ENCODE measurements at places on chromosomes 2 and 18. TPM values are rescaled to one million over a fixed set of nuclear protein-coding genes. Genes with fewer than 3 reads are reported as not detected.

FSHR gene
- total RNA-seq = not detected

VWA3B gene
- 0.13 TPM for total RNA-seq

HOXD11 gene
- not detected for total RNA-seq

MAPK4 gene
- not detected for total RNA-seq

TNS1 gene
- total RNA-seq = 21.1 TPM

ZNF804A gene
- not detected for total RNA-seq

FASTKD1 gene
- 13.0 TPM for total RNA-seq

STK16 gene
- total RNA-seq = 14.5 TPM

All from dermis microvascular lymphatic vessel endothelial cell (primary cell).